CD4-positive, alpha-beta T cell treated with Interleukin-15 for 4 hours (primary cell): ENCODE measurements at places on chromosomes 3 and 15.

DNA sequence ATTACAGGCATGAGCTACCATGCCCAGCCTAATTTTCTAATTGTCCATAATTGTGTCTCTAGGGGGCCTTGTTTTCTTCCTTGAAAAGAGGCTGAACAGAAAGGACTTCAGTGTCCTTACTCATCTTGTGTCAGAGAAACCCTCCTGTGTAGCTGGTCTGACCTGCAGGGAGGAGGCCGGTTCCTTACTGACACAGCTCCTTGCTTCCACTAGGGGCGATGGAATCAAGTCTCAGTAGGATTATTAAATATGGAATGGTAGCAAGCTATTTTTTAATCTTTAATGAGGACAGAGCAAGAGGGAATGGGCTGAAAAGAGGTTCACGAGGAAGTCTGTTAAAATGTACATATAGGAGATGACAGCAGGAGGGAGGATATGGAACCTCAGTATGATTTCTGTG lies 8.6 kb downstream of the LPCAT4 start:
- DNase-seq = no peak

DNA sequence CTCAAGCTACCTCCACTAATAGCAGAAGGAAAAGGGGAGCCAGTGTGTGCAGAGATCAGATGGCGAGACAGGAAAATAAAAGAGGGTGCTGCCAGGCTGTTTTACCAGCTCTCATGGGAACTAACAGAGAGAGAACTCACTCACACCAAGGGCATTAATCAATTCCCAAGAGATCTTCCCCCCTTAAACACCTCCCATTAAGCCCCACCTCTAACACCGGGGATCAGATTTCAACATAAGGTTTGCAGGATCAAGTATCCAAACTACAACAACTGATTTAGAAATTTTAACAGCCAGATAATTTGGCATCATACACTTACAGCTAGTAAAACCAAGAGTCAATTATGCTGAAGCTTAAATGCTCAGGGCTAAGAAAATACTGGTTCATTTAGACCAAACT lies 18.9 kb downstream of the CD200 start:
- no peak for DNase-seq

DNA sequence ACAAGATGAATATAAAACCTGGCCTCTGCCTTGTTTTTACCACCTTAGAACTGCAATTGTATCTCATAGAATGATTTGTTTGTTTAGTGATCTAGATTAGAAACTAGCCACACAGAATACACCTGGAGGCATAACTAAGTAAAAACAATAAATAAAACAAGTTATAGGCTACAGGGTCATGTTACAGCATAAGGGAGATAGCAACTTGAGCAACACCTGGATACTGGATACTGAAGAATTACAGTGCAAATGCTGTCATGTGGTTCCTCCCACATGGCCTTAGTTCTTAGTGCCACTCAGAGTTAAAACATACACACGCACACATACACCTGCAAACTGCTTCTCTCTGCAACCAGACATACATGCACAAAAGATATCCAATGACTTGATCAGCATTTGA lies 563.4 kb upstream of the DPPA4 start:
- DNase-seq = no peak

DNA sequence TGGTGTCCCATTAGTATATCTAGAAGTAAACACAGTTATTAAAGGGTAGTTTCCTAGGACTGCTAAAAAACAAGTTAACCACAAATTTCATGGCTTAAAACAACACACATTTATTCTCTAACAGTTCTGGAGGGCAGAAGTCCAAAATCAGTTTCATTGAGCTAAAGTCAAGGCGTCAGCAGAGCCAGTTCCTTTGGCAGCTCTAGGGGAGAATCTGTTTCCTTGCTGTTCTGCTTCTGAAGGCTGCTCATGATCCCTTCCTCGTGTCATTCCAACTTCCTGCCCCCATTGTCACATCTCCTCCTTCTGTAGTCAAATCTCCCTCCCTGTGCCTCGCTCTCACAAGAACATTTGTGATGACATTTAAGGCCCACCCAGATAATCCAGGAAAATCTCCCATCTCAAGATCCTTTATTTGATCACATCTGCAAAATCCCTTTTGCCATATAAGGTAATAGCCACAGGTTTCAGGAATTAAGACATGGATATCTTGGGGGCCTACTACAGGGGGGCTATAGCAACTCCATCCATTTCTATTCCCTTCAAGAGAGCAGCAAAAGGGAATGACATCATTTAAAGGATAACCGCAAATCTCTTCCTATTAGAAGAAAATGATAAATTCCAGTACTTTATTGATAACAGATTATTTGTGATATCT lies 50.1 kb downstream of the GPR176 start:
- DNase-seq = no peak
